ENCODE measurements at places on chromosomes 12 and 14.

GRCh38 chr14:100967930-100968329 is 64.4 kb upstream of the RTL1 start:
- DNase-seq = no peak

DNA sequence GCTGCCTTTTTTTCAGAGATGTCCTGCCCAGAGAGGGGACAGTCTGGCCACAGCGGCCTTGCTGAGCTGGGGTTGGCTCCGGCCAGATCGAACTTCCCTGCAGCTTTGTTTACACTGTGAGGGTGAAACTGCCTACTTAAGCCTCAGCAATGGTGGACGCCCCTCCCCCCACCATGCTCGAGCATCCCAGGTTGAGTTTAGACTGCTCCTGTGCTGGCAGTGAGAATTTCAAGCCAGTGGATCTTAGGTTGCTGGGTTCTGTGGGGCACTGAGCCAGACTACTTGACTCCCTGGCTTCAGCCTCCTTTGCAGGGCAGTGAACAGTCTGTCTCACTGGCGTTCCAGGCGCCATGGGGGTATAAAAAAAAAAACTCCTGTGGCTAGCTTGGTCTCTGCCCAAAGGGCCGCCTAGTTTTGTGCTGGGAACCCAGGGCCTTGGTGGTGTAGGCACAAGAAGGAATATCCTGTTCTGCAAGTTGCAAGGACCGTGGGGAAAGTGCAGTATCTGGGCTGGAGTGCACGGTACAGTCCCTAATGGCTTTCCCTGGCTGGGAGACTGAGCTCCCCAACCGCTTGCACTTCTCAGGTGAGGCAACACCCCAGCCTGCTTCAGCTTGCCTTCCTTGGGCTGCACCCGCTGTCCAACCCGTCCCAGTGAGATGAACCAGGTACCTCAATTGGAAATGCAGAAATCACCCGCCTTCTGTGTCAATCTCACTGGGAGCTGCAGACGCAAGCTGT is 79.1 kb downstream of the LRIG3 start:
- no peak for DNase-seq

GRCh38 chr12:104108755-104109445 is 29.1 kb downstream of the NFYB start:
- DNase-seq = peak; percentile 77

- DNase-seq = no peak
Measured at GRCh38 chr12:38728894-38729293, 176.5 kb downstream of the CPNE8 start.

DNA sequence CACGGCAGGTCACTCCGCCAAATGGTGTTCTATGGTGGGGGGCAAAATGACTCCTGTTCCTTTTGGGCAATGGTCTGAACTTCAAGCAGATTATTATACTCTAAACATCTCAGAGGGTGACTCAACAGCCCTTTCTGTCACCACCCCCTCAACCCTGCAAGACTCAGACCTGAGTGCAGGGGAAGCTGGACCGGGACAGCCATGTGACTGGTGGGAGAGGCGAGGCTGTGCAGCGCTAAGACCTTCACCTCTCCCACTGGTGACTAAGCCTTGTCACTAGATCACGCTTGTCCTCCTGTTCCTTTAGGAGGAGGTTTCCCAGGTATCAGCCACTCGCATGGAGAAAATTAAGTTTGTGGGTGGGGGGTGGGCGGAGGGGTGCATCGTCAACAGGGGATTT is 67.1 kb upstream of the CCND2 start:
- DNase-seq = no peak
